ENCODE measurements at places on chromosomes 6 and 20. TPM values are rescaled to one million over a fixed set of nuclear protein-coding genes. Genes with fewer than 3 reads are reported as not detected.

DNA sequence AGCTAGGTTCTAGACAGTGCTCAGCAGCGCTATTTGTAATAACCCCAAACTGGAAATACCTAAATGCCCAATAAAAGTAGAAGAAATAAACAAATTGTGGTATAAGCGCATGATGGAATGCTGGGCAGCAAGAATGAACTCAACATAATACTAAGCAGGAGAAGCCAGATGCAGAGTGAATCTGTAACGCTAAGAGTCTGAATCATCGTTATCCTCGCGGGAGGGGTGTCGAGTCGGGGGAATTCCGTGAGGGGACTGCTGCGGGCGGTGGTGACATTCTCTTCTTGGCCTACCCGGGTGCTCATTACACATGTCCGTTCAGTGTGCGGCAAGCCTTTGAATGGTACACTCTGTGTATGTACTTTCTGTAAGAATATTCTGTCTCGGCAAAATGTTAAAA is 83.7 kb downstream of the SULF2 start:
- DNase-seq = no peak

Gene CLIC1
- 41.3 TPM for total RNA-seq

DNA sequence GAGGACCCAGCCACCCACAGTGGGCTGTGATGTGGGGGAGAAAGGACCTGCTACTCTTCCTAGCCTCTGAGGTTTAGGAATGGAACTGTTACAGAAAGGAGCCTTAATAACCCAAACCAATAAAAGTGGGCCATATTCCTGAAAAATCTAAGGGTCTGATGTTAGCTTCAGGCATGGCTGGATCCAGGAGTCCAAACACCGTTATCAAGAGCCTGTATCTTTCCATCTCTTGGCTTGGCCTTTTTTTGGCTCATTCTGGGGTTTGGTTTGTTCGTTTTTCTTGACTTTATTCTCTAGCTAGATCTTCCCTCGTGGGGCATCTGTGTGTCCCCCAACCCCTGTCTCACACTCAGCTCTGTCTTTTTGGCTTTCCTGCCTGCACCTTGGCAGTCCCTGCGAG is 38.7 kb downstream of the CDH4 start:
- DNase-seq = no peak

DNA sequence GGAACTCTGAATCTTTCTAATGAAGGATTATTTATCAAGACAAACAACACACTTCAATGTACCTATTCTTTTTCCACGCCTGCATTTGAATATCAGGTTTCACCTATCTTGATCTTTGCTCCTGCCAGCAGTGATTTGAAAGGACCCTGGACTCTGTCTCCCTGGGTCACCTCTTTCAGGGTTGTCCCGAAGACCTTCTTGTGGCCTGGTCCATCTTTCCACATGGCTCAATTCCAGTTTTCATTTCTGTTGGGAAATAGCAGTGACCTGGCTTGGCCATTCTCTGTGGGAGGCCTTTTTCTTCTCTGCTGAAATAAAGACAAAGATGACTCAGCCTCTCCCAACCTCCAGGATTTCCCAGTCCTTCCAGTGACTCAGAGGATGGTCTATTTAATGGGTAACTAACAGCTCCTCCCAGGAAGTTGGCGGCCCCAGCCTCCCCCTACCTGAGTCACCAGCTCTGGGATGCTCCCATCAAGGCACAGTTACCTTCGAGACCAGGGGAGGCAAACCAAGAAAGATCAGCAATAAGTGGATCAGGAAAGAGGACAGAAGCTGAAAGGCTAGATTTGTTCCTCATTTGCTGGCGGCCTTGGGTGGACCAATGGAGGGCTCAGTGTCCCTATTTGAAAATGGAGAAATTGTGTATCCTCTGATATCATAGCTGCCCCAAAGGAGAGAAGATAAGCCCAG is 120.2 kb upstream of the RNF24 start:
- no peak for DNase-seq

Gene COL9A3
- total RNA-seq = 0.41 TPM

Gene PDE7B
- 2.5 TPM for total RNA-seq

DNA sequence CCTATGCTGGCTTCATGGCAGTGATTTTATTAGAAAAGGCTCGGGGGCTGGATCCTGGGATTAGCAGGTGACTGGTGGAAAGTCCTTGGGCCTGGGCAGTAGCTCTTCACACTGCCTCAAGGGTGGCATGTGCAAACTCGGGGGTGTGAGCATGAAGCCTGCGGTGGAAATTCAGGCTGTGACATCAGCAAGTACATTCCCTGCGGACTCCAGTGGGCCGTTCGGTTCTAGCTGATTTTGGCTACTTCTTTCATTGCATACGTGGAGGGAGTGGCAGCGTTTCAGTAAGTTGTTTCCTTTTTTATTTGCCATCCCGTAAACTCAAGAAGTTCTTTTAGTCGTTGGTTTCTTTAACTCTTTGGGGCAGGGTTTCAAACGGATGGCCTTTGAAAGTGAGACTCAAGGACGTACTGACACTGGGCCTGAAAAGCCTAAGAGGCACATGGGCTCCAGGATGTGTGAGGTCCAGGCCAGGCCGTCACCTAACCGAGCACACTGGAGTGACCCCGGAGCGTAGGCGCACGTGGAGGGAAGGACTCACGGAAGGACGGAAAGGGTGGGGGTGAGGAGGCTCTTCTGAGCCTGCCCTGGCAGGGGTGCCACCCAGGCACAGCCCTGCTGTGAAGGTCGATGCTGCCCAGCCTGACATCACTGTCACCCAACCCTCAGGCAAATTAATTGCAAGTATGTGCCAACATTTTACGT is 104.0 kb upstream of the FRMD1 start:
- no peak for DNase-seq

Gene IL17F
- total RNA-seq = not detected

GRCh38 chr6:152637296-152638047 is at the start of gene SYNE1:
Gene SYNE1 (minus strand): TSS chr6:152637362. CDS start chr6:152628331, 9,031 bp downstream.
- no peak for DNase-seq

Gene STXBP5
- total RNA-seq = 15.6 TPM

DNA sequence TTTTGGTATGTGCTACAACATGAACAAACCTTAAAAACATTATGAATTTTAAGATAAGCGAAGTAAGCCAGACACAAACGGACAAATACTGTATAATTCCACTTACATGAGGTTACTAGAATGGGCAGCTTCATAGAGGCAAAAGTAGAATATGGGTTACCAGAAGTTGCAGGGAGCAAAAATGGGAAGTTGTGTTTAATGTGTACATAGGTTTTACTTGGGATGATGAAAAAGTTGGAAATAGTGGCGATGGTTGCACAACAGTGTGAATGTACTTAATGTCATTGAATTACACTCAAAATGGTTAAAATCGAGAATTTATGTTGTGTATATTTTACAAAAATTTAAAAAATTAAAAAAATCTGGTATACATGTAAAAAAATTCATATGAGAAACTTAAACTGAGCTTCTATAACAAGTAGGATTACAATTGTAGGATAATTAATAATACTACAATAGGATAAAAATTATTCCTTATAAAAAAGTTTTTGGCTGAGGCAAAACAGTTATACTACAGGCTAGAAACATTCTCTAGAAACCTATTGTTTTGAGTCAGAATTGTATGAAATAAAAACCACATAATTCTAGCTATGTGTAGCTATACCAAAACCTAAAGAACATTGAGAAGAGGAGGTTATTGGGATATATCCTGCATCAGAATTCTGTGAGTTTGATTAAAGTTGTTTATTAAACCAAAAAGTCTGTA is 24.8 kb upstream of the DYNLRB1 start:
- DNase-seq = no peak

Gene DLL1
- 2.9 TPM for total RNA-seq
